ENCODE measurements at places on chromosomes 16 and 17.

- no peak for DNase-seq
Observed at GRCh38 chr16:87878704-87879103, 9.4 kb upstream of the SLC7A5 start.

GRCh38 chr16:1705688-1706385 lies at the start of gene MAPK8IP3:
TSS of gene MAPK8IP3 (plus strand) at chr16:1706195. CDS start at chr16:1706340, 145 bp downstream.
- DNase-seq, result peak; percentile 90

DNA sequence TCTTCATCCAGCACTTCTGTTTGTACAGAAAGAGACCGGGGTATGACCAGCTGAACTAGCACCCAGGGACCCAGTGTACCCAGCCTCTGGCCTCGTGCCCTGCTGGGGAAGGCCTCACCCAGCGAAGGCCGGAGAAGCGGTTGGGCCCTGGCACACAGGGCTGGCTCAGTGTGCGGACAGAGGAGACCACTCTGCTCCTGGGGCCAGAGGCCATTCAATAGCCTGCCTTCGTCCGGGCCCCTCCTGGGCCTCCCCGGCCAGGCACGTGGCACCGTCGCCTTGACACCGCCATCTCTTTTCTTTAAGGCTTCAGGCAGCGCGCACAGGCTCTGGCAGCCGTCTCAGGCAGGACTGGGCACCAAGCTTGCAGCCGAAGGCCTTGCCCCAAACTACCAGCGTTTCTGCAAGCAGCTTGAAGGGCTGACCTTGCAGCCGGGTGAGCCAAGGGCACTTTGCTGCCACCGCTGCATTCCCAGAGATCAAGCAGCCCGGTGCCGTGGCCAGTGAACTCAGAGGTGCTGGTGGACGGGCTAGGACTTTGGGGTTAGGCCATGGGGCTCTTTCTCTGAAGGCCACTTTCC lies 8.0 kb downstream of the TAX1BP3 start:
- no peak for DNase-seq

DNA sequence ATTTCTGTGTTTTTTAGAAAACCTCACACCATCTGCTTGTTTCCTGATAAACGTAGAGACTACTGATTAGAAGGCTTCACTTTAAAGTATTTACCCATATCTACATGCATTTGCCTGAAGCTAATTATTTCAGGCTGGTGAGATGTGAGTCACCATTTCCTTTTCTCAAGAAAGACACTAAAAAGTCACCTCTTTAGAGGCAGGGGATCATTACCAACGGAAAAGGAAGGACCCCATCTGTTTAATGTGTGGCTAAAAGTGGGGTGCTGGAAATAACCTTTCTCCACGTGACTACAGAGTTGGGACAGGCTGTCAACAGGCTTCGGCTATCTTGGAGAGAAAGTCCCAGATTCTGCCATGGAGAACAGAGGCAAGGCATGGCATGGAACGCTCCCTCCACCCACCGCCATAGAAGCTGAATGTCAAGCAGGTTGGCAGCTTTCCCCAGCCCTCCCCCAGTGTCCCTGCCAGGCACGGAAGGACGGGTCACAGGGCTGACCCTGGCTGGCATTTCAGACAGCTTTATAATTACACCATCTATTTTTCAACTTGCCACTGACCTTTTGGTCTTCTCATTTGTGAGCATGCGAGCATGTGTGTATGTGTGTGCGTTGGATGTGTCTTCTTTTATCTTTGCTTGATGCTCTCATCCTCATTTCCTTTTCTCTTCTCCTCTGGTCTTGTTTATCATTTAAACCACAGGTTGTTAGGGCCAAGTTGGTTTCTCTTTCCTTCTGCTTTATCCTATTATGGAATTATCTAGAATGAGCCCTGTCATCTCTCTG lies 157.0 kb downstream of the CPPED1 start:
- DNase-seq, result peak; percentile 69

DNA sequence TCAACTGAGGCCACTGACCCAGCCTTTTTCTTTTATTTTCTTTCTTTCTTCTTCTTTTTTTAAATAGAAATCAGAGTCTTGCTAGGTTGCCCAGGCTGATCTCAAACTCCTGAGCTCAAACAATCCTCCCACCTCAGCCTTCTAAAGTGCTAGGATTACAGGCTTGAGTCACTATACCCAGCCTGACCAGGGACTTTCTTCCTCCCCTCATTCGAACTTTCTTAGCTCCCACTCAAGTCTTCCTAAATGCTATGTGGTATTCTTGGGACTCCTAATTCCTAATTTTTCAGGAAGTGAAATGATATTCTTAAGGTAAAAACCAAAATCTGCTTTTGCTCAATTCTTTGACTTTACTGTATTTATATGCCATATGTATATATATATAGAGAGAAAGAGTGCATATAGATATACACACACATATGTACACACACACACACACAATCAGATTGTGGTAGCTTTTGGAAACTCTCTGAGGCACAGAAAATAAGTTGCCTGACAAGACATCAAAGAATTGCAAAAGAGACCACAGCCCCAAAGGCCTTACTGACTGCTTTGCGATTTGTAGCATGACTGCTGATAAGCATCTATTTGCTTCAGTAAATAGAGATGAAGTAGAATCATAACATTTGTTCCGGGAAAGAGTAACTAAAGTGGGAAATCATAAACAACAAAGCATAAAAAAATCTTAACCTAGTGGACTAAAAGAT lies 9.5 kb upstream of the AMZ2 start:
- DNase-seq, result no peak

DNA sequence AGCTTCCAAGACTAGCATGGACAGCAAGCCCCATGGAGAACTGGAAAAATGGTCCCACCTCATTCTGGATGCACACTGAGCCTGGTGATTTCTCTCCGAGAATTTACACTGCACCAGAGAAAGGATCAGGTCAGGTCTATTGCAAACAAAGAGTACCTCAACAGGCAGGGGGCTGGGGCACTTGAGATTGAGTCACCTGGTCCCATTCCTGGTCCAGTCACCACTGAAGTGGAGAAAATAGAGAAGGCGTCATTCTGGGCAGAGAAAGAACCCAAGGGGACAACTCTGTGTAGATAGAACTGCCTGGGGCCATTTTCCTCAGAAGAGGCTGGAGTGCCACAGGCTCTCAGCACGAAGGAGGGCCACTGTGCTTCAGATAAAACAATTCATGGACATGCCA lies 38.4 kb downstream of the CENPV start:
- DNase-seq, result no peak

DNA sequence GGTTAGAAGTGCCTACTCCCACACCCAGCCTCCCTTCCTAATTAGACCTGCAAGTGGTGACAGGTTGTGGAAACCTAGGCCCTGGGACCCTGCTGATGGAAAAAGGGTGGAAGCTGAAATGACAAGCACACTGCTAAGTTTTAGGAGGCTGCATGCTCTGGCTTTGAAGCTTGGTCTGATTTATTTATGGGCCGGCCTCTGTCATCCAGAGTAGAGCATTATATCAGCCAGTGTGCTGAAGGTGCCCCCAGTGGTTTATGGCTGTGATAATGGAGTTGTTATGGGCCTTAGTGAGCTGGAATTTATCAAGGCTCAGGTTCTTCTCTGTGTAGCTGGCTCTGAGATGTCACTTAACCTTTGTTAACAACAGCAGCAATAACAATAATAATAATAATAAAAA lies 142.6 kb downstream of the UTP18 start:
- DNase-seq, result no peak

- DNase-seq, result no peak
Observed at GRCh38 chr17:81794509-81794908, 9.4 kb upstream of the GCGR start.

- peak; percentile 91 for DNase-seq
Observed at GRCh38 chr16:85416228-85417109, 196.7 kb upstream of the GSE1 start.

GRCh38 chr17:16428098-16428882 lies 12.9 kb downstream of the TRPV2 start:
- peak; percentile 94 for DNase-seq

GRCh38 chr16:52958951-52959350 lies 93.7 kb downstream of the CHD9NB start:
- DNase-seq, result no peak

GRCh38 chr17:47221154-47221553 lies 12.0 kb downstream of the MYL4 start:
- no peak for DNase-seq

GRCh38 chr17:79241616-79242015 lies 167.0 kb downstream of the ENGASE start:
- peak; percentile 21 for DNase-seq

Data from NCI-H82 (cell line).